Colonic mucosa (tissue), 4 donors: ENCODE measurements at places on chromosomes 7 and 10. TPM values are rescaled to one million over a fixed set of nuclear protein-coding genes. Genes with fewer than 3 reads are reported as not detected.

Gene ZNF777
- total RNA-seq: 13.1 TPM

Gene TTYH3
- 59.5 TPM for total RNA-seq

Gene PRKCQ
- total RNA-seq: 0.94 TPM

Gene CYP17A1
- total RNA-seq: 7.7 TPM

Gene CD36
- total RNA-seq: 8.7 TPM

Gene CRTAC1
- 1.4 TPM for total RNA-seq

Gene TMEM139
- 18.4 TPM for total RNA-seq

Gene FBXL13
- total RNA-seq: 0.17 TPM
